ENCODE measurements at places on chromosomes 16 and 17.

- DNase-seq = no peak
Observed at GRCh38 chr17:2782055-2782454, 14.2 kb upstream of the RAP1GAP2 start.

GRCh38 chr17:66462010-66462409 is 159.6 kb downstream of the PRKCA start:
- no peak for DNase-seq

GRCh38 chr17:58176200-58176599 is 9.4 kb downstream of the OR4D2 start:
- DNase-seq = no peak

GRCh38 chr17:66633317-66633965 is 201.5 kb upstream of the CACNG5 start:
- DNase-seq = no peak

DNA sequence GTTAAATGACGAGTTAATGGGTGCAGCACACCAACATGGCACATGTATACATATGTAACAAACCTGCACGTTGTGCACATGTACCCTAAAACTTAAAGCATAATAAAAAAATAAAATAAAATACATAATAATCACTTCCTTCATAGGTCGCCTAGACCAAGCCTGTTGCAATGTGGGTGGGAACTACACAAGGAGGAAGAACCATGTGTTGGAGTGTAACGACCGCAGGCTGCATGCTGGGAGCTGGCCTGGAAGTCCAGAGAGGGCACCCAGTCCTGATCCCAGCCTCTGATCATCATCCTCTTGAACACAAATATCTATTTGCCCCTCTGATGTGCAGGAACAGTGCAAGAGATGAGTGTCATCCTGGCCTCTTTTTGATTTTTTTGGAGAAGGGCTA is 224.7 kb upstream of the ASIC2 start:
- no peak for DNase-seq

- DNase-seq = no peak
Observed at GRCh38 chr16:89132194-89133005, 38.7 kb downstream of the ACSF3 start.

- no peak for DNase-seq
Observed at GRCh38 chr17:9408868-9409829, 166.5 kb downstream of the STX8 start.

DNA sequence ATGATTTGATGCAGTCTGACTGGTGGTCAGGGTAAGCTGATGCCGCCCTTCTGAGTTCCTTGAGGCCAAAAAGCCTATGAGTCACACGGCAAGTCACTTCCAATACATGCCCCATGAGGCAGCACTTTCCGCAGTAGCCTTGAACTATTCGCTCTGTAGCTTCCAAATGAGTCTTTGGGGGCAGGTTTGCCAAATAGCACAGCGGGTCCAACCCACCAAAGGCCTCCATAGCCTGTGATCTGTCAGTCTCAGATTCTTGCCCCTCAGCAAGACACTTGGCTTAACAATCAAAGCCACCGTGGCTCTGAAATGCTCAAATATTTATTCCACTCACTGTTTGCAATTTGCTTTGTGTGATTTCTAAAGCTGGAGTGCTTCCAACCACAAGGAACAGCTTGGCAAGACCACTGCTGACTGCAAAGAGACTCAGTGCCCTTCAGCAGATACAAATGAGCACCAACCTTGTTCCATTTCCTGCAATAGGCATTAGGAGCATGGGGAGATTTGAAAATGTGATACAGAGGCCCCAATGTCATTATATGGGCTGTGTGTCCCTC is 45.4 kb downstream of the CLEC19A start:
- DNase-seq = no peak
